ENCODE measurements at places on chromosomes 1 and 21. TPM values are rescaled to one million over a fixed set of nuclear protein-coding genes. Genes with fewer than 3 reads are reported as not detected.

C1QB gene
- total RNA-seq = not detected

DIRAS3 gene
- total RNA-seq = not detected

TMEM222 gene
- total RNA-seq = 40.2 TPM

SLC26A9 gene
- total RNA-seq = not detected

COL24A1 gene
- total RNA-seq = not detected

RAB25 gene
- 0.50 TPM for total RNA-seq

DNA sequence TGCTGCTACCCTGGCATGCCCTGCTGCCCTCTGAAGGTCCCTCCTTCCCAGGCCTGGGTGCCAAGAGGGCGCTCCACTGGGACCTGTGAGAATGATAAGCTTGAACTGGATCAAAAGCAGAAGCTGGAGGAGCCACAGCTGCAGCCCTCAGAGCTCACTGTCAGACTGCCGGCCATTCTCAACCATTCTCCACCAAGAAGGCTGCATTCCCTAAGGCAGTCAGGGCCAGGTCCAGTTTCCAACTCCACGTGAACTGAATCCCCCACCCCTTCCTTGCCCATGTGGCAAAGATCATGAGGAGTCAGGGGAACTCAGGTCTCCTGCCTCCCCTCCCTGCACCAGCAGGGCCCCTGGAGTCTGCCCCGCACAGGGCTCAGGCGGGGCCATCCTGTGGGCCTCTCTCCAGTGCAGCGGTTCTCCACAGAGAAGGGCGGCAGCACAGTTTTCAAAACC is 19.5 kb downstream of the SLC1A7 start:
- no peaks in the 10 kb centered on the region for H3K36me3 ChIP-seq
- no peak overlapping the region for H3K4me3 ChIP-seq
- DNase-seq = no peak
- H3K27ac ChIP-seq = no peak overlapping the region
- H3K4me1 ChIP-seq = no peaks in the 10 kb centered on the region

DNA sequence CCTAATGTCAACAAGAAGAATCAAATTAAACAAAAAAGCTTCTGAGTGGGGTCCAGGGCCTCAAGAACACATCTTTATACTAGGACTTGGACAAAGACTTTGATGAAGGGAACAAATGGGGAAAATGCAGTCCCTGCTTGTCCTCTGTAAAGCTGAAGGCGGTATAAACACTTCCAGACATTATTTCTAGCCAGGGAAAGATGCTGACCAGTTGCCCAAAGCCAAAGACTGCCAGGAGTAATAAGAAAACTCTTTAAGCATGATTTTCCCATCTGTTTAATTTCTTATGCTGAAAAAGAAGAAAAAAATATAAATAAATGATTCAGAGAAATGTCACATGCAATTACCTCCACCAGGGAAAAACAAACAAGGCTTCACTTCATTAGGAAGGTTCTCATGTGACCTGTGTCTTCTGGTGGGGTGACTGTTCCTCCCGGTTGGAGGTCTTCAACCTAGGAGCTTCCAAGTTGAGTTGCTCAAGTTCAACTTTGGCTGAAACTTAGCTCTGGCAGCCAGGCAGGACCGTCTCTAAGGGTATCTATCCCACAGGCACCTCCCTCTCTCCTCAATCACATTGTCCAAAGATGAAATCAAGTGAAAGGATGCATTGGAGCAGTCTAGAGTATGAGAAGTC is 65.2 kb upstream of the KCNE2 start:
- H3K4me3 ChIP-seq = no peak overlapping the region
- H3K36me3 ChIP-seq = no peaks in the 10 kb centered on the region
- DNase-seq = no peak
- H3K27ac ChIP-seq = no peak overlapping the region
- no peaks in the 10 kb centered on the region for H3K4me1 ChIP-seq

DNA sequence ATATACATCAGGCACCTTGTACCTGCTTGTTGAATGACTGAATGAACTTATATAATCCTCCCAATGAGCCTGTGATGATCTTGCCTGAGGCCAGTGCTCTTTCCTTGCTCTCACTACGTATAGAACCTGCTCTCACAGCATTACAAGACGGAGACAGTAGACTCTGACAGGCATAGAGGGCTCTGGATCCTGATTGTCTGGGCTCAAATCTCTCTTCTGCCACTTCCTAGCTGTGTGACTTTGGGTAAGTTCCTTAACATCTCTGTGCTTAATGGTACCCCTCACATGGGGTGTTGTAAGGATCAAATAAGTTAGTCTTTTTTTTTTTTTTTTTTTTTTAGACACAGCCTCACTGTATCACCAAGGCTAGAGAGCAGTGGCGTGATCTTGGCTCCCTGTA is 4.2 kb upstream of the MAN1C1 start:
- no peak overlapping the region for H3K27ac ChIP-seq
- DNase-seq = no peak
- H3K27me3 ChIP-seq = peaks cover 46% of the 10 kb centered on the region

GRCh38 chr1:204896787-204897469 is 26.3 kb downstream of the NFASC start:
- H3K27me3 ChIP-seq = peaks cover 37% of the 10 kb centered on the region
- H3K27ac ChIP-seq = no peak overlapping the region
- no peak for DNase-seq
- no peak overlapping the region for H3K4me3 ChIP-seq
- H3K4me1 ChIP-seq = no peaks in the 10 kb centered on the region

GRCh38 chr1:66271904-66272254 is 262.1 kb upstream of the SGIP1 start:
- H3K4me1 ChIP-seq = peaks cover 70% of the 10 kb centered on the region
- peaks cover 6% of the 10 kb centered on the region for H3K36me3 ChIP-seq
- H3K27me3 ChIP-seq = no peaks in the 10 kb centered on the region

- H3K4me1 ChIP-seq = no peaks in the 10 kb centered on the region
- no peak overlapping the region for H3K27ac ChIP-seq
- peaks cover 32% of the 10 kb centered on the region for H3K27me3 ChIP-seq
- DNase-seq = no peak
Measured at GRCh38 chr1:181497870-181498269, 14.6 kb downstream of the CACNA1E start.

DNA sequence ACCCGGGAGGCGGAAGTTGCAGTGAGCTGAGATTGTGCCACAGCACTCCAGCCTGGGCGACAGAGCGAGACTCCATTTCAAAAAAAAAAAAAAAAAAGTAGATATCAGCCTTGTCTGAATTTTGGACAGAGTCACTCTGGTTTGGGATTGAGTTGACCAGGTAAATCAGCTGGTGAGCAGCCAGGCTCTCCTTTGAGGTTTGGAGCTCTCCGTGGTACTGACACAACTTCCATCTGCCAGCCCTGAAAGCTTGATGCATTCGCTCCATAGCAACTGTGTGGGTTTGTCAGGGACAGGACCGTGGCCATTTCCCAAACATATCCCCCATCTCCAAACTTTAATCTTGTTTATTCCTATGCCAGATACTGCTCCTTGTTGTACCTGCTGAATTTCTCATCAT is 155.2 kb downstream of the DMRTA2 start:
- H3K36me3 ChIP-seq = no peaks in the 10 kb centered on the region
- peak; percentile 21 for DNase-seq
- no peak overlapping the region for H3K4me3 ChIP-seq
- H3K27ac ChIP-seq = no peak overlapping the region
- H3K27me3 ChIP-seq = no peaks in the 10 kb centered on the region

GRCh38 chr1:32813941-32814739 is 3.0 kb downstream of the YARS1 start:
- peaks cover 60% of the 10 kb centered on the region for H3K4me1 ChIP-seq
- no peaks in the 10 kb centered on the region for H3K27me3 ChIP-seq
- DNase-seq = no peak
- H3K4me3 ChIP-seq = peak overlapping the region; percentile 14

DNA sequence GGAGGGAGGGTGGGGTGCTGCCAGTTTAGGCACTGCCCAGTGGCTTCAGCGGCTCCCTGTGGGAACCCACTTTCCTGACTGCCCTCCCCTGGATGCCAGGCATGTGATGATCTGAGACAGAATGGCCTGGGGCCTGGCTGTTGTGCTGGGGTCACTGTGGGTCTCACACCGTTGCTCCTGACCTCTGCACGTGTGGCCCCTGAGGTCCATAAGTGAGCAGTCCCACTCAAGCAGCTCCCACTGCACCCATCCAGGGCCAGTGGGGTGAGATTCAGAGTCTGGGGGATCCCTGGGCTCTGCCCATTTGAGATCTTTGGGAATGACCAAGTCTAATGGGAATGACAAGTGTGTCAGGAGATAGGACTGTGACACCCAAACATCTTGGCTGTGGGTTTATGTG is 18.0 kb downstream of the PODN start:
- H3K4me3 ChIP-seq = no peak overlapping the region
- no peak for DNase-seq
- H3K36me3 ChIP-seq = no peaks in the 10 kb centered on the region
- H3K27me3 ChIP-seq = no peaks in the 10 kb centered on the region
- H3K4me1 ChIP-seq = no peaks in the 10 kb centered on the region

GRCh38 chr1:162679298-162679697 is 47.0 kb downstream of the DDR2 start:
- H3K36me3 ChIP-seq = no peaks in the 10 kb centered on the region
- H3K27me3 ChIP-seq = no peaks in the 10 kb centered on the region
- H3K4me3 ChIP-seq = no peak overlapping the region

- no peak overlapping the region for H3K4me3 ChIP-seq
- no peaks in the 10 kb centered on the region for H3K4me1 ChIP-seq
- H3K27me3 ChIP-seq = no peaks in the 10 kb centered on the region
- no peak for DNase-seq
Measured at GRCh38 chr1:104765085-104765484, 1015.4 kb downstream of the AMY1C start.

- no peak overlapping the region for H3K4me3 ChIP-seq
- peak overlapping the region; percentile 60 for H3K27ac ChIP-seq
- peaks cover 7% of the 10 kb centered on the region for H3K4me1 ChIP-seq
- H3K27me3 ChIP-seq = peaks cover 55% of the 10 kb centered on the region
Measured at GRCh38 chr21:41761211-41761933, 5.5 kb downstream of the RIPK4 start.

DNA sequence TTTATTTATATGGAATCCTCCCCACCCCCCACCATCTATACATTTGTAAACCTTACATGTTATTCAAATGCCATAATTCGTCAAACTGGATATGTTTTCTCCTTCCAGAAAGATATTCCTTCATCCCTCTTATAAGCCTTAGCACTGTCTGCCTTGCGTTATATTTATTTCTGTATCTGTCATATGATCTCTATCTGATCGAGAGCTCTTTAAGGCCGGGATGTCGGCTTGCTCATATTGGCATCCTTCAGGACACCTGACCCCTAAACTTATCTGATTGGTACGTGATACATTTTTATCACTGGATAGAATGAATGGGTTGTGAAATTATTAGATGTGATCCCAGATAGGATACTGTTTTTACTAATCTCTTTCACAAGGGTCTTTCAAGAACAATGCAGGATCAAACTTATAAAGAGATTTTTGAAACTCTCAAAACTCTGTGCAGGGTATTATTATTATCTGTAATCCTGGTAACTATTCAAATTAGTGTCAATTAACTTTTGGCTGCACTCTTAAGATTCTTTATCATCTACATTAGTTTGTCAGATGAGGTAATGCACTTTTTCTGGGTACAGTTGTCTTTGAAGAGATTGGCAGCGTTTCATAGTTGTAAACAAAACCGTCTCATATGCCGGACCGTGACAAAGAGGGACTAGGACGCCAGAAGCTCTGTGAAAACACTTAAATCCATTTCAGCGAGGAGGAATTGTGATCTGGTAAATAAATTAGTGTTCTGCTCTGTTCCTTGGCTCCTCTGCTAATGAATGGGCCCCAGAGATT is 152.0 kb downstream of the KIF26B start:
- H3K36me3 ChIP-seq = no peaks in the 10 kb centered on the region
- peaks cover 11% of the 10 kb centered on the region for H3K4me1 ChIP-seq
- no peak overlapping the region for H3K4me3 ChIP-seq
- peaks cover 2% of the 10 kb centered on the region for H3K27me3 ChIP-seq
- H3K27ac ChIP-seq = no peak overlapping the region
- DNase-seq = no peak

DNA sequence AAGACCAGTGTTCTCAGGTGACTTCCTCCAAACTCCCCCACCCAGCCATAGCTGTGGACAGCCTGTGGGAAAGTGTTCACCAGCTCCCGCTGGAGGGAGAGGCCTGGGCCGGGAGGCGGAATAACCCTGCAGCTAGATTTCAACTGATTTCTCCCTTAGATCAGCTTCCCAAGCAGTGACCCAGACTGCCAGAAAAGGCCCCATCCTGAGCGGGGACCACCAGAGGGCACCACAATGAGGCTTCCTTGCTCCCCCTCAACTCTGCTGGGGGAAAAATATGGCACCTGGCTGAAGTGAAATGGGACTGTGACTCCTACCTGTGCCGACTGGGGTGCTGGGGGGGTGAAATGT is 50.8 kb downstream of the RHBG start:
- H3K27ac ChIP-seq = no peak overlapping the region
- H3K36me3 ChIP-seq = no peaks in the 10 kb centered on the region
- H3K27me3 ChIP-seq = peaks cover 85% of the 10 kb centered on the region
- peaks cover 16% of the 10 kb centered on the region for H3K4me1 ChIP-seq
- DNase-seq = no peak

All from activated CD4-positive, alpha-beta T cell treated with anti-CD3 and anti-CD28 coated beads, Interleukin-2, amount 10 ng/mL, durations not matched to agents 7 days and 5 days (primary cell).